ENCODE measurements at places on chromosomes 13 and 19.

GRCh38 chr19:44671400-44671799, at the start of gene CEACAM19:
Gene CEACAM19 (plus strand): TSS chr19:44671482. CDS start chr19:44671932, 450 bp downstream.
- no peak for DNase-seq

DNA sequence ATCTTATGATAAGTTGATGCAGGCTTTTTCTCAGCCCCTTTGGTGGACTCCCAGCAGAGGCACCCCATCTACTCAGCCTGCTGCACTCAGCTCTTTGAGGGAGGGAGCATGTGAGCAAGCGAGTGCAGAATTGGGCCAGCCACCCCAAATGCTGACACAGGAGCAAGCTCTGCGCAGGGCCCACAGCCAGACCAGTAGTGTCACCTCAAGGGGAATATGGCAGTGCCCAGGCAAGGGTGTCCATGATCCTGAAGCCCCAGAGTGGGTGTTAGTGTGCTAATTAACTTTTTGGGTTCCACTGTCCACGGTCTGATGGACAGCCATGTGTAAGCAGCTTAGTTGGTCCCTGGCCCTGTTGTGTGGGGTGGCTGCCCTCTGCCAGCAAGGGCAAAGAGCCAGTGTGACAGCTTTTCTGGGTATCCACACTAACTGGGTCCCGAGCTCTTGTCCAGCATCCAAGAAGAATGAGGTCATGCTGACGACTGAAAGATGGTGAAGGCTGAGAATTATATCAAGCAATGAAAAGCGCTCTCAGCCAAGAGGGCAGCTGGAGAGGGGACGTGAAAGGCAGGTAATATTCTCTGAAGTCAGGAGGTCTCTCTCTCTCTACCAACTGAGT, 898.3 kb upstream of the PCDH9 start:
- no peak for DNase-seq

DNA sequence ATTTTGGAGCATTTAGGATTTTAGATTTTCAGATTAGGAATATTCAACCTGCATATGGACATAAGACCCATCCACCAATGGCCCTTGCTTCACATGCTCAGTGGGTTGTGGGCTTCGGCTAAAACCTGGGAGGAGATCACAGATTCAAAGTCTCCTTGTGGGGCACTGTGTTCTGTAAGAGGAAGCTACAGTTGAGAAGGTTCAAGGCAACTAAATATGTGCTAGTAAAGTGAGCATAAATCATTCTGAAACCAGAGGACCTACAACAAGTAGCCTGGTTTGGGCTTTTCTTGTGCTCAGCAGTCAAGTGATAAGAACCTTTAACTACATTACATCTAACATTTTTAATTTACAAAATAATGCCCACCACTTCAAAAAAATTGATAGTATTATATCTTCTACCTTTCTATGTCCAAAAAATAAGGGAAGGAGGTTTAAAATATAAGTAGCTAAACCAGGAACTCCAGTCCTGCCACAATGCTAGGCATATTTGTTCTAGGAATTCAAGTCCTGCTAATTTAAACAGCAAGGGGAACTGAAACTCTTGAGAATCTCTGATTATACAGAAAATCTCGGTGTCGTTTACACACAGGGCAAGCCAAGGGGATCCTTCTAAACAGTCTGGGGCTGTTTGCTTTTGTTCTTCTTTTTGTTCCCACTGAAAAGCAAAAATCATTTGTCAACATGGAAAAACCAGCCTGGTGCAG, 36.6 kb downstream of the FOXO1 start:
- no peak for DNase-seq

DNA sequence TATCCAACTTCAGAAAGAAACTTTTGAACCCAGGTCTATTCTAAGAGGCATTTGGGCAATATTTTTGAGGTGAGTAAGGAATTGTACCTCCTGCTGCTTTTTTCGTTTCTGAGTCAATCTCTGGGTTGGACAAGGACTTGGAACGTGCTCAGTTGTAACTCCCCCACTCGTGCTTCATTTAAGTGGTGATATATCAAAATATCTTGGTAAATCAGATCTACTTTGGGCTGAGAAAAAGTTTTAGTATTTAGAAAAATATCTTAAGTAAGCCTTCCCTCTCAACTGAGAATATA, 728.9 kb downstream of the EFNB2 start:
- DNase-seq, result no peak

DNA sequence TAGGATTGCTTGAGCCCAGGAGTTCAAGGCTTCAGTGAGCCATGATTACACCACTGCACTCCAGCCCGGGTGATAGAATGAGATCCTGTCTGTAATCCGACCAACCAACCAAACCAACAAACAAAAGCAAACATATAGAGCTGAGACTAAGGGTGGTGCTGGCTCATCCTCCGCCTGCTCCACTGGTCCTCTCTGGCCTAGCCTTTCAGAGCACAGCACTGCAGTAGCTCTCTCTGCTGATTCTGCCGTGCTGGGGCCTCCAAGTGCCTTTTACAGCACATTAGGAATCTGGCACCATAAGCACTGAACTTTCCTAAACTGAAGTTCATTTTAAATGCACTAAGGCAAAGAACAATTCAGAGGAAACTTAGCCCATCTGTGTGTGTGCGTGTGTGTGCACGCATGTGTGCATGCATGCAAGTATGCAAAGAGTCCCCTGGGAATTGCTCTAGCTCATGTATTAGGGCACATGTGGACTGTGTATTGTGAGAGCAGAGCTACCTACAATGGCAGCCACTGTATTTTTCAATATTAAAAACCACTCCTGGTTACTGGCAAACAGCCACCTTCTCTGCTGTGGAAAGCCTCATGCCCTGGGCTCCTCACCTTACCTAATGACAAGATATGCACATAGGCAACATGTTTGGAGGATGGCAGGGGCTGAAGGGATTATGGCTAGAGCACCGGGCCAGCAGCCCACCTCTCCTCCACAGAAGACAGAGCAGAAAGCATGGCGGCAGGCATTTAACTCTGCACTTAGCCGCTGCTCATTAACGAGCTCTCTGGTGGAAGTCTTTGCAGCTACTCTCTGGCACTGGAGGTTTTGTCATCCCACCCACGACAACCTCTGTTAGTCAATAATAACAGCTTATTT, 223.1 kb upstream of the TSHZ3 start:
- DNase-seq, result no peak

GRCh38 chr13:108777421-108778420, 148.3 kb downstream of the MYO16 start:
- DNase-seq, result no peak

- no peak for DNase-seq
Measured at GRCh38 chr13:95243207-95243606, 58.0 kb downstream of the ABCC4 start.

DNA sequence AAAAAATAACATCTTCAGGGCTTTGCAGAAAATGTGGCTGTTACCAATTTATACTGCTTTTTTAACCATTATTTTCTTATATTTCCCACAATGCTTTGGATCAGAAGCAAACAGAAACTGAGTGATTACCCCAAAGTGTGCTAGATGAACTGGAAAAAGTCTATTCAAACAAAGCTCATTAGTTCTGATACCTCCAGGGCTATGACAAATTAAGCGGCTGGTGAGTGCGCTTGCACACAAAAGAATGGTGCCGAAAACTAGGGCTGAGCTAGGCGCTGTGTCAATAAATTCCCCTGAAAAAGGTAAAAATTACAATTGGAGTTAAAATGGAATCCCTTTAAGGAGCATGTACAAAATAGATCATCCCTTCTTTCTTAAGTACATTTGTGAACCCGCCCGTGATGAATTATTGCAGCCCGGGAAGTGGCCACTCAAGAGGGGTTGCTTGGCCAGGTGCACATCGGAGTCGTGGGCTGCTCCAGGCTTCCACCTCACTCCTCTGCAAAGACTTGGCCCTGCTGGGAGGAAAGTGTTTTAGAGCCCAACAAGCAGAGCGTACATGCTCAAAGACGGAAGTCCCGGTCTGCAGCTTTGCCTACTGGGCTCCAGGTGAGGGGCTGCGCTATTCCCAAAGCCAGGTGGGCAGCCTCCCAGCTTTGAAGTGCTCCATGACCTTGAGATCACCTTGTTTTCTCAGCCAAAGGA, 164.0 kb upstream of the ZNF507 start:
- DNase-seq, result no peak

DNA sequence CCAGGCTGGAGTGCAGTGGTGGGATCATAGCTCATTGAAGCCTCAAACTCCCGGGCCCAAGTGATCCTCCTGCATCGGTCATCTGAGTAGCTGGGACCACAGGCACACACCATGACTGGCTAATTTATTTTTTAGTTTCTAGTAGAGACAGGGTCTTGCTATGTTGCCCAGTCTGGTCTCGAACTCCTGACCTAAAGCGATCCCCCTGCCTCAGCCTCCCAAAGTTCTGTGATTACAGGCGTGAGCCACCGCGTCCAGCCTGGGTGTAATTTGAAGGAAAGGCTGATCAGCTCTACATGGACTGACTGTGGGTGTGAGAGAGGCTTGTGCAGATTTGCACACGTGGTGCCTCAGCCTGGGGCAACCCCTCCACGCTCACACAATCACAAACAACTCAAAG, 31.1 kb downstream of the ADGRL1 start:
- no peak for DNase-seq

GRCh38 chr13:27631156-27631555, 9.5 kb downstream of the POLR1D start:
- DNase-seq, result no peak

- DNase-seq, result no peak
Measured at GRCh38 chr13:49213997-49214916, 5.9 kb upstream of the MLNR start.

- DNase-seq, result no peak
Measured at GRCh38 chr13:39910833-39911232, 255.4 kb downstream of the COG6 start.

DNA sequence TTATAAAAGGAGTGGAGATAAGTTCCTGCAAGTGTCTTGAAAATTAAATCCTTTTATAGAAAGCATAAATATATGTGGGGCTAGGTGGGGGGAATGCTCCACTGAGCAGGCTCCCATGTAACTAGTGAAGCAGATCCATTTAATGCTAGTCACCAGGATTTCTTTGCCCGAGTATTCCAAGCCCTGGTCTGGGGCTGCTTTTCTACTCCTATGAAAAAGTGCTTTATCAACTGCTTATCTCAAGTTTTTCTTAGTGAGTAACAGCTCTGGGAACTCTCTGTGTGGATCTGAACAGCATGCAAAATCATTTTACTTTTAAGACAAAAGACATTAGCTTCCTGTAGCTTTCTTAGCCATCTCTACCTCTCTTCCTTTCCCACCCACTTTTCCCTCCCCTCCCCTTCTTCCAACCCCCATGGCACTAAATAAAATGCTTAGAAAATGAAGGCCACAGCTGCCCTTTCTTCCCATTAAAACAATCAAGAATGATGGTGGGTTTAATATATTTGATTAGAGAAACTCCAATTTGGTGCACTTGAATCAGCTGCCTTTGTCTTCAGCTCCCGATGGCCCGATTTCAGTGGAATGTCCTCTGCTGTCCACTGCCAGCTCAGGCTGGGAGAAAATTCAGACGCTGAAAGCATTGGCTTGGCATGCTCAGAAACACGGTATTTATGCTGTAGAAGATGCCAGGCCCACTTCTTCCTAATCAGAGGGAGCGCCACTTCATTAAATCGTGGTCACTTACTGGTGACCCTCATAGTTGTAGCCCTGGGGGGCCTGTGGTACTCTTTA, 475.1 kb downstream of the FOXO1 start:
- DNase-seq, result no peak

DNA sequence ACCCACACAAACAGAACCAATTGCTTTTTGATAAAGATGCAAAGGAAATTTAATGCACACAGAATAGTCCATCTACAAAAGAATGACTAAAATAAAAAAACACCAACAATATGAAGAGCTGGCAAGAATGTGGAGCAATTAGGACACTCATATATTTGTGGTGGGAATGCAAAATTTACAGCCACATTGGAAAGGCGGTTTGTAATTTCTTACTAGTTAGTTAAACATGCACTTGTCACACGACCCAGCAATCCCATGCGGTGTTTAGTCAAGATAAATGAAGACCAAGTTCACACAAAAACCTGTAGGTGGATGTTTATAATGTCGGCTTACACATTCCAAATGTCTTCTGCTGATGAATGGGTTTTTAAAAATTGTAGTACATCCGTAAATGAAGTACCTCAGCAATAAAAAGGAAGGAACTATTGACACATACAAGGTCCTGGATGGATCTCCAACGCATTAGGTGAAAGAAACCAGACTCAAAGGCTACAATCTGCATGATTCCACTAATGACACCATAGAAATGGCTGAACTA, 5.2 kb downstream of the GRTP1 start:
- DNase-seq, result no peak

GRCh38 chr13:29605860-29606526, 10.5 kb upstream of the SLC7A1 start:
- no peak for DNase-seq

DNA sequence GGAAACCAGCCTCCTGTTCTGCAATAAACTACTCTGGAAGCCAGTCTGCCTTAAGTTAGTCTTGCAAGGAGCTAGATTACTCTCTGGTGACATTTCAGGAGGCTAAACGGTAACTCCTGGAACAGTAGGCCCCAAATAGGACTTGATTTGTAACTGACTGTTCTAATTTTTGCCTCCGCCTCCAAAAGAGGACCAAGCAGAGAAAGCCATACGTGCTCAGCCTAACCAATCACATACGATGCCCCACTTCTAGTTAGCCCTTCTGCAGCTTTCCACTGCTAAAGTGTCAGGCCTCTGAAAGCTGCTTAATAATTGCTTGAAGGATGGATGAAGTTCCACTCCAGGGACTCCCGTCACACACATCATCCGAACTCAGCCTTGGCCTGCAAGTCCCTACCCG, 744 bp downstream of the ZNF805 start:
- peak; percentile 2 for DNase-seq

- DNase-seq, result no peak
Measured at GRCh38 chr13:49833402-49833801, 40.9 kb upstream of the KPNA3 start.

- DNase-seq, result no peak
Measured at GRCh38 chr19:411723-412355, 2.9 kb upstream of the C2CD4C start.

DNA sequence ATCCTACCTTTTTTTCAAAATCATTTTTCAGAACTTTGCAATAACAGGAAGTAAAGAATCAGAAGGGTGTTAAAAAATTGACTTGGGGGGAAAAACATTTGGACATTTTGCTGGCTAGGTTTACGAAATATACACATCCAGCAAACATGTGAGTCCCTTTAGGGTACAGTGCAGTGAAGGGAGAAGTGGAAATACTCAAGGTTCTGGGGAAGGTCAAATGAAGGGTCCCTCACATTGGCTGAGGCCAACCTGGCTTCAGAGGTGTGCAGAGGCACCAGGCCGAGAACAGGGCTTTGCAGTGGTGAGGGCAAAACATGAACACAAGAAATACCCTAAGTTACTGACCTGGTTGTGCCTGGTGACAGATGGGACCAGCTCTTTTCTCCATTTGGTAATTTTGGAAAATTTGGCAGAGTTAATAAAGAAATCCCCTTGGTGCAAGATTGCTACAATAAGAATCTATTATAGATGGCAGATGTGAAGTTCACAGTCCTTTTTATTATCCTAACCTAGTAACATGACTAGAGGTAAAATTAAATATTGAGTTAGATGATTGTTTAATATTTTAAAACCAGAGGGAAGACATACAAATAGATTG, 1.5 kb upstream of the UPF3A start:
- DNase-seq, result no peak

GRCh38 chr19:19451429-19452242, 46.2 kb downstream of the GATAD2A start:
- DNase-seq, result no peak

- DNase-seq, result peak; percentile 75
Measured at GRCh38 chr19:57803594-57804325, 11.0 kb downstream of the ZNF552 start.
